Esophagus muscularis mucosa (tissue), 4 donors: ENCODE measurements at places on chromosomes 1 and 21. TPM values are rescaled to one million over a fixed set of nuclear protein-coding genes. Genes with fewer than 3 reads are reported as not detected.

KCNA2 gene
- total RNA-seq, result 3.4 TPM

NCAM2 gene
- total RNA-seq, result 7.5 TPM

ADORA3 gene
- 5.0 TPM for total RNA-seq

DNA sequence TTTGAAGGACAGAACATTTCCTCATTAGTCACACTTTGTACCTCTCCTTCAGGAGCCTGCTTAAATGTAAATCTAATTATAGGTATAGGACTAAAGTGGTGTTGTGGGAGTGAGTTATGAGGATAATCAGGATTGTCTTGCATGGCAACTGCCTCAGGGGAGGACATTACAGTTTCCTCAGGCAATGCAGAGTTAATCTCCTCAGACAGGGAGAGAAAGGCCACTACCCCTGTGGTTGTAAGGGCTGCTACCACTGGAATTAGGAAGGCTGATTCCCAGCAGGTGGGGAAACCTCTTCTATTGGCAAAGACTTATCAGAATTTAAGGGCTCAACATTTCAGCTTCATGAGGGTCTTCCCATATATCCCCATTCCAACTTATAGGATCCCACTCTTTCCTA lies 286.8 kb upstream of the PBX1 start:
- DNase-seq, result no peak

DNA sequence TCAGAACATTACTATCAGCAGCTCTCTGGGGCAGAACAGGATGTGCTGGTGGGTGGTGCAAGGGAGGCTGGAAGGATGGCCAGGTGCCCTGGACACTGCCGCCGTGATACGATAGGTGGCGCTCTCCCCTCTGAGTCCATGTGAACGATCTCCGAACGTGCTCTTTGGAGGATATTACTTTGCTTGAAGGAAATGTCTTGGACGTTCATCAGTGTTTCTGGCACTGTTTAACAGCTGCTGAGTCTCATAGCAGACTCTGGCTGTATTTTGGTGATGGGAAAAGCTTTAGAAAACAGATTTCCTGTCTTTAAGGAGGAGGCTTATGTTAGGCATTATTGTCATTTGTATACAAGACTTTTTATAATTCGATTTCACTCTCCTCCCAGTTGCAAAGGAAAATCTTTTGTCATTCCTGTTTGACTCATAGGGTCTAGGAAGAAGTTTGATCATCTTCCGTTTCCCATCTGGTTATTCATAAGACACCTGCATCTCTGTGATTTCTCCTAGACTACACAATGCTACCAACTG lies 386.2 kb upstream of the ADGRL2 start:
- DNase-seq, result peak; percentile 94

DNA sequence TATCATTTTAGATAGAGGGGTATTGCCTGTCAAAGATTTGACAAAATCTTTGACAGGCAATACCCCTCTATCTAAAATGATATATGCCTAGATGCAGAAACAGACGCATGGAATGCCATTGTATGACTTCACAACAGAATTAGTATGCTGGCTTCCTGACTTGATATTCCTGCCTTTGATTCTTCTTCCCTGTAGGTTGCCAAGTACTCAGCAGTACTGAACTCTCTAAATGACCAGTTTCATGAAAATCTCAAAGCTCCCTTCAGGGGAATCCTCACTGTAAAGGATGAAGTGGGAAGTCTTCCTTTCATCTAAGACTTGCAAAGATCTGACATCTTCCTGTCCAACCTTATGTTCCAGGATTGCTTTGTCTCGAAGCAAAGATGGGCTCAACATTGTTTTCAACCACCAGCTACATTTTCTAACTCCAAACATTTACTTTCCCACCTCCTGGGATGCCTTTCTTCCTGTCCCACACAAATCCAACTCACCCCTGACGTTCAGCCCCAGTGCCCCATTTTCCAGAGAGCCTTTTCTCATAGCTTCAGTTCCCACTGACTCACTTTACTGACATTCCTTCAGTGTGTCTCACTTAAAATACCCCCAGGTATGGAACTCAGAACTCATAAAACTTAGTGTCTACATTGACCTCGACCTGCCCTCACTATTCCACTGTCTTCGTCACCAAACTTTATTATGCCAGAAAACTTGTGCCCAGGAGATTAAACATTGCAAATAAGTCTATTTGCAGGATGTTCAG lies 67.3 kb upstream of the KCNJ6 start:
- DNase-seq, result no peak

DNA sequence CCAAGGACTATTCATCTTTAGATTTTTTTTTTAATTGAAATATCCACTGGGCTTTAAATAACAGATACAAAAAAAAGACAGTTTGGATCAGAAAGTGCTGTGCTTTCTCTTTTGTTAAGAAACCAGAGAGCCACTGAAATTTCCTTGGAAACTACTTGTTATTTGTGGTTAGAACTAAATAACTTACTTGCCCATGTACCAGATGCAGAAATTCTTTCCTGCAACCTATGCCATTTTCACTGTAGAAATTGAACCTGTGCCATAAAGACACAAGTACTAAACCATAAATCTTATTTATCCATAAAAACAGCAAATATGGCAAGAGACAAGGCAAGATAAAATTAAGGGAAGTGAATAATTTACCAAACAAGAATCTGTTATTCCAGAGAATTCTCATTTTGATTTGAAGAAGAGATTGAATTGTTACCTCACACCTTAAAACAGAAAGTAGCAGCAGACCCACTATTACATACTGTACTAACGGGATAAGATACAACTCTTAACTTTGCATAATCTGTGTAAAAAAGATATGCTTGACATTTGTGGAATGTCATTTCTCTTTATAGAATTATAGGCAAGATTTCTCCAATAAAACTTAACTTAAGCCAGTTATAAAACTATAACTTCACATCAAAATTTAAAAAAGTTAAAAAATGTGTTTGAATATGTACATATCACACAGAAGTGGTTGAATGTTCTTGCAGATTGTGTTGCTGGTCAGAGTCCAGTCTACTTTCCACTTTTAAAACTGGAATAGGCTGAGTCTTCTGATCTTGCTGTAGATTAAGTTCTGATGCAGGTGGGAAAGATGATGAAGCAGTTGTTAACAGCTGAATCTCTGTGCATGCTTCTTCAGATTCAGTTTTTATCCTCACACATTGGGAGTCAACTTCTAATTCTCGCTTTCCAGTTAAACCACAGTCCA lies 6.3 kb upstream of the PHTF1 start:
- DNase-seq, result no peak

DNA sequence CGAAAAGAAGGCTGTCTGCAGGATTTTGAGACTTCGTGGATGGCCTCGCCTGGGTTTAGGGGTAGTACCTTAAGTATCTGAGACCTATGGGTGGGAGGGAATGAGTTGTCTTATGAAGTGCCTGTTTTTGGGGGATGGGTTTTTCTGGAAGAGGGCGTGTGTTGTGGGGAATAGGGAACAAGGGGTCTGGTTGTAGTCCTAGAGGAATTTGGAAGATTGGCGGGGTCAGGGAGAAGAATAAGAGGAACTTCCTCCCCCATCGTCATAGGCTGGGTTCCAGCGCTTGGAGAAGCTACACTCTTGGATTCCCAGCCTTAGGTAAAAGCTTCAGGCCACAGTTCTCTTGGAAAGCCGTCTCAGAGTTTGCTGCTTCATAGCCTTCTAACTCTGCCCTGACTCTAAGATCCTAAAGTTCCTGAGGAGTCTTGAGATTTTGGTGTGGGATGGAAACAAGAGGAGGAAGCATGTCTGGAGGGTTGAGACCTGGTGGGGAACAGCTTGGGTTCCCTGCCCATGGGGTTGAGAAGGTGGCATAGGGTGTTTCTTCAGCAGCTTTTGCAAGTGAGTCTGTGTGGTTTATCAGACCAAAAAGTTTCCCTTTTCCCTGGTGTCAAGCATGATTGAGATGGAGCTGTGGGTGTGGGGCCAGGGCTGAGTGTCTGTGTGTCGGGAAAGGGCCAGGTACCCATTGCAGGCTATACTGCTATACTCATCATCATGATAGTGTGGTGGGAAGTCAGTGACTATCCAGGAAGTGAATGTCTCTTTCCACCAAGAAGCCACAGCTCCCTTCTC lies 1.8 kb downstream of the VANGL2 start:
- DNase-seq, result no peak
